Activated T-helper 2 cell treated with anti-CD3 and anti-CD28 coated beads, Interferon-gamma antibody, Interleukin-2, Interleukin-4, amounts not matched to agents 10 μg/mL and 5 μg/mL and 100 μg/mL, durations not matched to agents 14 hours and 24 hours and 36 hours (primary cell): ENCODE measurements at places on chromosomes 2 and 18.

GRCh38 chr2:29014331-29014730, 33.2 kb downstream of the TOGARAM2 start:
- peak overlapping the region; percentile 99 for H3K27ac ChIP-seq

DNA sequence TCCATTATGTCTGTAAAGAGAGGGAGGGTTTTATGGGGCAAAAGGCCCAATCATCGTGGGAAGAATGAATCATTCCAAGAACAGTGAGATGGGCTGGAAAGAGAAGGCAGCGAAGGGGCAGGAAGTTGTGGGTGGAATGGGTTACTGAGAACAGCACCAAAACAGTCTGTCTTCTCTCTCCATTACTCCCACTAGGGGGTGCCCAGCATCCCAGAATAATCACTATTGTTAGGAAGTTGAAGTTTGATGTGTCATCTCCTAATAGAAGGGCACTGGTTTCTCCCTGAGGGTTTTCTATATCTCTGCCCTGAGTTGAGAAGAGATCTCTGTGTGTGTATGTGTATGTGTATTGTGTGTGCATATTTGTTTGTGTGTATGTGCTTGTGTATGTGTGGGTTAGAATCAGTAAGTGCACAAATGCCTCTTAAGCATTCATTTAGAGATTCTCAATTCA, 76.6 kb upstream of the MAP4K3 start:
- no peak overlapping the region for H3K4me3 ChIP-seq
- H3K27me3 ChIP-seq: peaks cover 2% of the 10 kb centered on the region
- peak; percentile 30 for DNase-seq
- H3K4me1 ChIP-seq: peaks cover 50% of the 10 kb centered on the region
- peak overlapping the region; percentile 54 for H3K27ac ChIP-seq
- H3K36me3 ChIP-seq: no peaks in the 10 kb centered on the region

DNA sequence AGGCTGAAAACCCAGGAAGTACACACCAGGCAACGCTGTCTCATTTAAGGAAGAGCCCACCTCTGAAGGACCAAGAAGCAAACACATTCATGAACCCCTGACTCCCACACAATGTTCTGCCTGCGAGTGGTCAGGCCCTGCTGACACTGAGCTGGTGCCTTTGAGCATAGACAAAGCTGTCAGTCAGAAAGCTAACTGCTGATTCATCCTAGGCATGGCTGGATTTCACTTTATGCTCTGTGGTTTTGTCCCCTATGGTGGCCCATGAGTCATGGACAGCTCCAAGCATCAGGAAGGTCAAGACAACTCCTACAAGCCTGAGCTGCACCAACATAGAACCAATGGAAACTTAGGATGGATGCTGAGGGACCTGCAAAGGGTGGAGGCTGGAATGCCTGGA, 78.9 kb downstream of the UXS1 start:
- no peak overlapping the region for H3K4me3 ChIP-seq
- H3K27ac ChIP-seq: peak overlapping the region; percentile 25
- H3K27me3 ChIP-seq: no peaks in the 10 kb centered on the region

- H3K4me3 ChIP-seq: no peak overlapping the region
- H3K4me1 ChIP-seq: no peaks in the 10 kb centered on the region
- DNase-seq: no peak
- no peaks in the 10 kb centered on the region for H3K27me3 ChIP-seq
- no peak overlapping the region for H3K27ac ChIP-seq
Observed at GRCh38 chr2:15271941-15272542, 289.1 kb downstream of the NBAS start.

DNA sequence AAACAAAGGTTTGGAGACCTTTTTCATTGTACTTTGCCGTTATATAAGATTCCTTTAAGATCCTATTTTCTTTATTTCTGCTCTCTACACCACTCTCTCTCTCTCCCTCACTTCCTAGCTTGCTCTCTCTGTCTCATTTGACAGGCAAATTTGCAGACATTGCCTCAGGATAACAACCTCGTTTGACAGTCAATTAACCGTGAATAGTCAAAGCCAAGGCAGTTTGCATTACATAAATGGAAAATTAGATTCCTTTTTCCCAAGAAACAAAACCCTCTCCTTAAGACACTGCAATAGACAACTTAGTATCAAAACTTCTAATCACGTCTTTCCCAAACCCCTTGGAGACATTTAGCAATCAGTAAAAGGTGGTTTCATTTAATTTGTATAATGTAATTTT, 7.4 kb downstream of the SKOR2 start:
- no peak for DNase-seq
- no peaks in the 10 kb centered on the region for H3K4me1 ChIP-seq
- no peak overlapping the region for H3K4me3 ChIP-seq
- peaks cover 54% of the 10 kb centered on the region for H3K27me3 ChIP-seq
- H3K36me3 ChIP-seq: peaks cover 4% of the 10 kb centered on the region
- H3K27ac ChIP-seq: no peak overlapping the region

- H3K4me1 ChIP-seq: no peaks in the 10 kb centered on the region
- no peaks in the 10 kb centered on the region for H3K36me3 ChIP-seq
- no peak overlapping the region for H3K27ac ChIP-seq
- DNase-seq: no peak
- H3K27me3 ChIP-seq: peaks cover 25% of the 10 kb centered on the region
Observed at GRCh38 chr18:50061876-50062517, 132.9 kb downstream of the MYO5B start.

GRCh38 chr2:40028792-40029488, 249.9 kb upstream of the THUMPD2 start:
- no peak overlapping the region for H3K27ac ChIP-seq
- no peaks in the 10 kb centered on the region for H3K27me3 ChIP-seq
- H3K4me1 ChIP-seq: peaks cover 35% of the 10 kb centered on the region
- no peak for DNase-seq
- peaks cover 31% of the 10 kb centered on the region for H3K36me3 ChIP-seq

- no peak overlapping the region for H3K27ac ChIP-seq
- no peak overlapping the region for H3K4me3 ChIP-seq
- DNase-seq: no peak
- peaks cover 12% of the 10 kb centered on the region for H3K4me1 ChIP-seq
- H3K36me3 ChIP-seq: no peaks in the 10 kb centered on the region
Observed at GRCh38 chr2:152186262-152186661, 10.7 kb upstream of the STAM2 start.

- DNase-seq: no peak
- H3K36me3 ChIP-seq: no peaks in the 10 kb centered on the region
- peaks cover 28% of the 10 kb centered on the region for H3K4me1 ChIP-seq
- no peak overlapping the region for H3K4me3 ChIP-seq
- H3K27ac ChIP-seq: no peak overlapping the region
Observed at GRCh38 chr2:37378411-37378810, 34.0 kb downstream of the QPCT start.
